ENCODE measurements at places on chromosomes 7 and 10. TPM values are rescaled to one million over a fixed set of nuclear protein-coding genes. Genes with fewer than 3 reads are reported as not detected.

Gene KLLN
- total RNA-seq: 0.39 TPM

Gene PNLIPRP1
- total RNA-seq: not detected

Gene GATA3
- total RNA-seq: not detected

Gene MSANTD7
- total RNA-seq: 16.7 TPM

DNA sequence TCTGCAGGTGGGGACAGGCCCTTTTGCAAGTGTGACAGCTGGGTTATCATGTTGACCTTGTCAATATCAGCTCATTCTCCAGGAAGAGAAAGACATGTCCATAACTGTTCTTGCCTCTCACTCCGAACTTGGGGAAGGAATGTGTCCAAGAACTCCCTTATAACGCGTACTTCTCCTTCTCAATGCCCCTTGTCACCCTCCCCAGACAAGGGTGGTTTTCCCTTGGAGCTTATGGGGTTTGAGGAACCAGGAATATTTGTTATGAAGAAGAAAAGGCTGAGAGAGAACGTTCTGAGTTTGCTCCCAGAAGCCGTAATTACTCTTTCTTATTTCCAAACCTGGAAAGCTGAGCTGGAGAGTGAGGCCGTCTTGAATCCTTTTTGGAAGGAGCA, 77.4 kb downstream of the MKI67 start:
- H3K36me3 ChIP-seq: no peaks in the 10 kb centered on the region
- H3K4me1 ChIP-seq: peaks cover 13% of the 10 kb centered on the region
- DNase-seq: no peak
- no peak overlapping the region for H3K27ac ChIP-seq

DNA sequence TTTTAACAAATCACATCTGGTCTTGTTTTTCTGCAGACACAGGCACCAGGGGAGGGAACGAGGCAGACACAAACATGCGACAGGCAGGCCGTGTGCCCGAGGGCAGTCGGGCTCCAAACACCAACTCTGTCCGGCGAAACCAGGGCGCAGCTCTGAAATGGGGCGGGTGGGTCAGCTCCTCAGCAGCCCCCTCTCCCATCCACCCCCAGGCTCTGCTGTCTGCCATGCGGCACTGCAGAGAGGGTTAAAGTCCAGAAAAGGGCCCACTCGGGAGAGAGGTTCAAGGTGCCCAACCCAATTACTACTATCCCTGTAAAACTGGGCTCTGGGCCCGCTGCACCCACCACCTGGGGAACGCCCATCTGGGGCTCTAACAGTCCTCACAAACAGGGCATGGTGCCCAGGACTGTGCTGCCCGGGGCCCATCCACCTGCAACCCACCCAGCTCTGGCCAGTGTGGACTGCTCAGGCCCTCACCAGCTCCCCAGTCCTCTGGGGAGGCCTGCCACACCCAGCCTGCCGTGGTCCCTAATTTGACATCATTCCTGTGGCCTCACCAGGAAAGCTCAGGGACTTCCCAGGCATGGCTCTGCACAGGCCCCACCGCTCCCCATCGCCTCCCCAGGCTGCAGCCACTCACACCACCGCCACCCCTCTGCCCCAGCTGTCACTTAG, 18.7 kb downstream of the YKT6 start:
- H3K27ac ChIP-seq: no peak overlapping the region
- peaks cover 40% of the 10 kb centered on the region for H3K4me1 ChIP-seq
- no peak overlapping the region for H3K4me3 ChIP-seq
- peaks cover 4% of the 10 kb centered on the region for H3K27me3 ChIP-seq

DNA sequence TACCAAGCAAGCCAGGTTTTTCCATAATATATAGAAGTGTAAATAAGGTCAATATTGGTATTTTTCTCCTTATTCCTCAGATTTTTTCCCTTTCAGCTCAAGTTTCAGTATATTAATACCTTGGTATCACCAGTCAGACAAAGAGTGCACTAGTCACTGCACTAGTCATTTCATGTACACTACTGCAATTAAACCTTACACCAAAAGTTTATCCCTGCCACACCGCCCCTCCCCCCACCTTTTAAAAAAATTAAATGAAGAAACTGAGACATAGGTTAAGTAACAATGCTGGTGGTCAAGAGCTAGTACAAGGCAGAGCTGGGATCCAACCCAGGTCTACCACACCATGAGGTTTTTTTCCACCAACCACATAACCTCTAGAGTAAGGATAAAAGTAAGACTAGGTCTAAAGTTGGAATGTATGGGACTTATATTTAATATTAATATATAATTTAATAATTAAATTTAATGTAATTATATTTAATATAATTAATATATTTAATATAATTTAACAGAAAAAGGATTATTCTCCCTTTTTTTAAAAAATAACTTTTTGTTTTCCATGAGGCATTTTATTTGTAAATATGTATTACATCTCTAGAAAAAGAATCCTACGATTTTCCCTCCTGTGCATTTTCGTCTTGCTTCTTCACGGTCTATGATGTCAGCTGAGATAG, 68.5 kb downstream of the NT5C2 start:
- H3K4me3 ChIP-seq: no peak overlapping the region
- H3K27ac ChIP-seq: peak overlapping the region; percentile 30
- H3K27me3 ChIP-seq: no peaks in the 10 kb centered on the region
- H3K4me1 ChIP-seq: peaks cover 72% of the 10 kb centered on the region

- H3K36me3 ChIP-seq: no peaks in the 10 kb centered on the region
- no peaks in the 10 kb centered on the region for H3K27me3 ChIP-seq
- no peak overlapping the region for H3K4me3 ChIP-seq
- H3K27ac ChIP-seq: no peak overlapping the region
Observed at GRCh38 chr7:3455806-3456595, 154.9 kb downstream of the SDK1 start.

GRCh38 chr7:55129541-55130394, 111.0 kb downstream of the EGFR start:
- no peak overlapping the region for H3K27ac ChIP-seq
- H3K27me3 ChIP-seq: no peaks in the 10 kb centered on the region
- DNase-seq: no peak

DNA sequence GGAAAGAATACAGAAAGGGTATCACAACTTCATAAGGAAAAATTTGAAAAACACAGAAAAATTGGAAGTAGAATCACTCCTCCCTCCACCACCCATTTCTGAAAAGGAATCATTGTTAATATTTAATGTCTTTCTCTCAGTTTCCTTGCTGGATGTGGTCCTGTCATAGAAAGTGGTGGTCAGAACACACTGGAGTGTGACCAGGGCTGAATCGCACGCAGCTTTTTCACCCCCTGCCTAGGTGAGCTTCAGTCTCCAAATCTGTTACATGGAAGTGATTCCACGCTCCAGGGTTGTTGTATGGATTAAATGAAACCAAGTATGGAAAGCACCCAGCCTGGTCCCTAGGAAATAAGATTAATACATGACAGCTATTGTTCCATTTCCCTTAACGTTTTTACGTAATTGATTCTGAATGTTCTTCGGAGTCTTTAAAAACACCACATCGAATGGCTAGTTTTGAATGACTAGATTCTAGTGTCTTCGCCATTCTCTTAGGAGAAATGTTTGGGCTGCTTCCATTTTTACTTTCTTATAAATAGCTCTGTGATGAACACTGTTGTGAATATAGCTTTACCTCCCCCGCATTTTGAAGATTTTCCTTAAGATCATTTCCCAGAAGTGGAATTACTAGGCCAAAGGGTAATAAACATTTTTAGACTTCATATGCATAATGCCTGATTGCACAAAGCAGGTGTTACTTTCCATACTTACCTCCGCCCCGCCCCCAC, 10.9 kb upstream of the DUSP5 start:
- no peak overlapping the region for H3K27ac ChIP-seq
- H3K4me1 ChIP-seq: peaks cover 16% of the 10 kb centered on the region
- H3K36me3 ChIP-seq: no peaks in the 10 kb centered on the region
- no peak overlapping the region for H3K4me3 ChIP-seq

GRCh38 chr7:43625980-43626379, 43.1 kb downstream of the STK17A start:
- no peaks in the 10 kb centered on the region for H3K27me3 ChIP-seq
- peaks cover 6% of the 10 kb centered on the region for H3K4me1 ChIP-seq
- no peak overlapping the region for H3K27ac ChIP-seq
- peaks cover 39% of the 10 kb centered on the region for H3K36me3 ChIP-seq
- no peak for DNase-seq

DNA sequence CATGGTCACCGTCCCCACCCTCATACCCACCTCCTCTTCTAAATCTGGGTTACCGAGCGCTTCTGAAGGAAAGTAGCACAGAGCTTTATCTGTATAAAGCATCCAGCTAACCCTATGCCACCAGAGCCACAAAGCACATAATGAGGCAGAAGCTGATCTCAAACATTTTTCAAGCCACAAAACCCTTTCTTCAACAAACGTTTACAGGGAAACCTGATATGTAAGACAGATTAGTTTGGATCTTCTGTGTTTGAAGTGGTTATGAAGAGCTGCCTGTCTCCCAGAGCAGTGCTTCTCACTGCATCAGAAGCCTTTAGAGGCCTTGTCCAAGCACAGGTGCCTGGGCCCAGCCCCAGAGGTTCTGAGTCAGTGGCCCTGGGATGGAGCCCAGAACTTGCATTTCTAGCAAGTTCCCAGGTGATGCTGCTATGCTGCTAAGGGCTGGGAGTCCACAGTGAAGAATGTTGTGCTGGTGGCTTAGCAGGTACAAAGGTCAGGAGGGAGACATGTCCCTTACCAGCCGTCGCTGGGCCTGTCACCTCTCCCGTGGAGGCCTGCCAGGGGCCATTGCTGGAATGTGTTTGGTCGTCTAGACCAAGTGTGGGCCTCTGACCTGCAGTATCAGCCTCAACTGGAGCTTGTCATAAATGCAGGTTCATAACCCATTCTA, 90.4 kb downstream of the TAF3 start:
- H3K4me1 ChIP-seq: peaks cover 24% of the 10 kb centered on the region
- H3K36me3 ChIP-seq: no peaks in the 10 kb centered on the region
- H3K4me3 ChIP-seq: no peak overlapping the region
- peak; percentile 92 for DNase-seq
- H3K27ac ChIP-seq: peak overlapping the region; percentile 29
- no peaks in the 10 kb centered on the region for H3K27me3 ChIP-seq

DNA sequence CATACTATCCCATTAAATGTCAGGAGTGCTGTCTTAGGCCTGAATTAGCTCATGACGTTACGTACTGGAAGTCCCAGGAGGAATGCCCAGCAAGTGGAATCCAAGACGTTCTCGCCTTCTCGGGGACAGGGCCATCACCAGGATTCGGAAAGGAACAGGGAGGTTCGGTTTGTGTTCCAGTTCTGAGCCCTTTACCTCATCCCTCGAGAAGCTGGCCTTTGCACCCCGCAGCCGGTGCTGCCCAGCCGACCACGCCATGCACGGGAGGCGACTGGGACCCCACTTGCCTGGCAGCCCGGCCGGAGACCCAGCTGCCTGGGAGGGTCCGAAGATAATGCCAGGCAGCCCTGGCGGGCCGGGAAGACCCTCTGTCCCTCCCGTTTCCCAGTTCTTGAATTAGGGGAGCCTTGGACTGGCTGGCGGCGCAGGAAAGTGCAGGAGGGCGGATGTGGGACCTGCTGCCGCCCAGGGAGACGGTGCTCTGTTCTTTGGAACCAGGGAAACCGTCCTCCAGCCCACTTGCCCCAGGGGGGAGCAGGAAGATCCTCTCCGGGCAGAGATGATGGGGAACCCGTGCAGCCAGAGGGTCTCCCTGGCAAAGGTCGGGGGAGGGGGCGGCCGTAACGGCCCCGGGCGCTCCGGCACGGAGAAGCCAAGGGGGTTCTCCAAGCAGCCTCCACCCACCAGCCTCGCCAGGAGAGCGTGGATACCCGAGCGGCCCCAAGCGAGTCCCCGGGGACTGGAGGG, 671 bp upstream of the CHST3 start:
- H3K27me3 ChIP-seq: no peaks in the 10 kb centered on the region
- peak overlapping the region; percentile 86 for H3K27ac ChIP-seq
- H3K4me3 ChIP-seq: peak overlapping the region; percentile 78
- no peaks in the 10 kb centered on the region for H3K36me3 ChIP-seq

- H3K4me1 ChIP-seq: no peaks in the 10 kb centered on the region
- no peak overlapping the region for H3K4me3 ChIP-seq
- H3K27ac ChIP-seq: no peak overlapping the region
- peaks cover 4% of the 10 kb centered on the region for H3K36me3 ChIP-seq
Observed at GRCh38 chr7:74371381-74372341, 82.0 kb upstream of the GTF2IRD1 start.

DNA sequence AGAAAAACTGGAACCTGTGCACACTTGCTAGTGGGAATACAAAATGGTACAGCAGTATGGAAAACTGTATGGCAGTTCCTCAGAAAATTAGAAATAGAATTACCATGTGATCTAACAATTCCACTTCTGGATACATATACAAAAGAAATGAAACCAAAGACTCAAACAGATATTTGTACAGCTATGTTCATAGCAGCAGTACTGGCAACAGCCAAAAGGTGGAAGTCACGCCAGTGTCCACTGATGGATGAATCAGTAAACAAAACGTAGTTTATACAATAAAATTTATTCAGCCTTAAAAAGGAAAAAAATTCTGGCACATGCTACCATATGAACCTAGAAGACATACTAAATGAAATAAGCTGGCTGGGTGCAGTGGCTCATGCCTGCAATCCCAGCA, 23.0 kb downstream of the IDE start:
- H3K4me1 ChIP-seq: no peaks in the 10 kb centered on the region
- H3K27ac ChIP-seq: no peak overlapping the region
- no peak for DNase-seq
- no peak overlapping the region for H3K4me3 ChIP-seq
- peaks cover 1% of the 10 kb centered on the region for H3K36me3 ChIP-seq
- no peaks in the 10 kb centered on the region for H3K27me3 ChIP-seq

GRCh38 chr10:118669020-118669791, 73.8 kb upstream of the PRLHR start:
- H3K27me3 ChIP-seq: no peaks in the 10 kb centered on the region
- no peak overlapping the region for H3K4me3 ChIP-seq
- DNase-seq: no peak
- H3K27ac ChIP-seq: no peak overlapping the region
- no peaks in the 10 kb centered on the region for H3K36me3 ChIP-seq

DNA sequence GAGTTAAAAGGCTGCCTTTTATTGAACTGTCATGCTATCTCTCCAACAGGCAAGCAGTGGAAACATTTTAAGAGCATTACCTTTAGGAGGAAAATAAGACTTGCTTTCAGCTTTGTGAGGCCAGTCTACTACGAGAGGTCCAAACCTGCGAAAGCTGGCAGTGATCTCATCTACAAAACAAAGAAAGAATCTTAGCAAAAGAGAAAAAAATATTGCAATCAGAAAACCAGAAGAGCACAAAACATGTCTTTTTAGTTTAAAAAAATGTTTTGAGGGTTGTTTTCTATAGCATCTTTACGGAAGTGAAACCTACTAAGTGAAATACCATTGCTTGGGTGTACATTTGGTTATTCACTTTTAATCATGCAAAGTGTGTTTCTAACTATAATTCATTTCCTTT, 147.9 kb downstream of the CPEB3 start:
- no peak for DNase-seq
- H3K36me3 ChIP-seq: no peaks in the 10 kb centered on the region
- H3K4me3 ChIP-seq: no peak overlapping the region
- peaks cover 6% of the 10 kb centered on the region for H3K4me1 ChIP-seq
- H3K27me3 ChIP-seq: no peaks in the 10 kb centered on the region
- no peak overlapping the region for H3K27ac ChIP-seq

GRCh38 chr10:132280646-132281074, 27.1 kb downstream of the STK32C start:
- no peak overlapping the region for H3K27ac ChIP-seq
- no peak for DNase-seq
- no peaks in the 10 kb centered on the region for H3K27me3 ChIP-seq

- peaks cover 73% of the 10 kb centered on the region for H3K4me1 ChIP-seq
- no peaks in the 10 kb centered on the region for H3K36me3 ChIP-seq
- H3K4me3 ChIP-seq: no peak overlapping the region
- peaks cover 8% of the 10 kb centered on the region for H3K27me3 ChIP-seq
- H3K27ac ChIP-seq: no peak overlapping the region
Observed at GRCh38 chr7:73359746-73360375, 31.9 kb downstream of the FKBP6 start.

Data from HepG2 (cell line).